SK-N-SH (cell line): ENCODE measurements at places on chromosomes 5 and 9. TPM values are rescaled to one million over a fixed set of nuclear protein-coding genes. Genes with fewer than 3 reads are reported as not detected.

DNA sequence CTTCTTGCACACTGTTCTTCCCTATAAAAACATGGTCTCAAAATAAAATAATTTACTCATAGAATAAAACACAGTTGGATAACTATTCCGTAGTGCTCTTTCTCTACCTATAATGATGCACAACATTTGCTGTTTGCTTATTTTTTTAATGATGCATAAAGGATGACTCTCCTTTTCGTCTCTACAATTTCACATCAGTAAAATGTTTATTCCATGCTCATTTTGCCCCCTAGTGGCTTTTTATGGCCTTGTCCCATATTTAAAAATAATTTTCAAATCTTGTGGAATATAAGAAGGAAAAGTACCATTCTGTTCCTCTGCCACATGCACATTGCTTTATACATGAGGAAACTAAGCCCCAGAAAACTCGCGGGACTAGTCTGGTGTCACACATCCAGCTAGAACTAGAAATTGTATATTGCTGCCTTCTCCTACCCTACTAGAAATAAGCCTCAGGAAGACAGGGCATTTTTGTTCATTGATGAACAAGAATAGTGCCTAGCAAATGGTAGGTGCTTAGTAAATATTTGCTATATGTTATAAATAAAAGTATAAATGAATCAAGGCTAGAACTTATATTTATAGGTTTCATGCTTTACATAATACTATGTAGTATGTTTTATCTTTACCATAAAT is 12.7 kb downstream of the KCTD16 start:
- peak; percentile 44 for DNase-seq

- DNase-seq: no peak
These were observed 39.7 kb downstream of the ZNF366 start for GRCh38 chr5:72467461-72467860.

GRCh38 chr9:88056876-88057275 is 81.4 kb downstream of the SPATA31C2 start:
- no peak for DNase-seq

DNA sequence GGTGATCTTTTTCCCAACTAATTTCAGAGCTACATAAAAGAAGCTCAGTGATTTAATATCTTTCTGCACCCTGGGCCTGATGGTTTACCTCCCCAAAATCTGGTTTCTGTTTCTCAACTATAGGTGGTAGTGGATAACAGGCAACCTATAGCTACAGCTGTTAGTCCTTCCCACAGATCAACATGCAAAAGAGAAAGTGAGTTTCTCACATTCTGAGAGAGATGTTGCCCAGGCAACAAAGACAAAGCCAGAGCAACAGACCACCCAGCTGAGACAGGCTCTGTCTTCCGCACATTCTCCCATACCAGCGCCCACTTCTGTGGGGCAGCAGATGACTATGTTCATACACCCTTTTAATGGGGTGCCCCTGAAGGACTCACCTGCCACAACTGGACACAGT is 40.7 kb upstream of the PPP2R2B start:
- DNase-seq: no peak

DNA sequence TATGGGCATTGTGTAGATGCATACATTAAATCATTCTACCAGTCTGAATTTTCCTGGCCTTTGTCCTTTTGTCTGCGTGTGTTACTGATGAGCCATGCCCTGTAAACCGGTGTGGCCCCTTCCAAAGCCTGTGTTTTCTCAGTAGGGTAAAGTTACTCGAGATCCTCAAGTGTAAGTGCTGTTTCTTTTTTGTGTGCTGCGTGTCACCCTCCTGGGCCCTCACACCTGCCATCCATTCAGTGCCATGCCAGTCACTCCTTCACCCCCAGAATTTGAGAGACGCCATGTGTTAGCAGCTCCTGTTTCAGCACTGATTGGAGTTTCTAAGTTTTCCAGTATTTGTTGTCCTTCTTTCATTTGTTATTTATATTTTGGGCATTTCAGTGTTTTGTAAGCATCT is 288.2 kb downstream of the FANCC start:
- no peak for DNase-seq

GRCh38 chr5:109253262-109253661 is 156.5 kb downstream of the PJA2 start:
- no peak for DNase-seq

Gene MLANA
- not detected in 2 replicates for polyA plus RNA-seq

- DNase-seq: no peak
These were observed 6.3 kb upstream of the IL3 start for GRCh38 chr5:132054031-132054696.

DNA sequence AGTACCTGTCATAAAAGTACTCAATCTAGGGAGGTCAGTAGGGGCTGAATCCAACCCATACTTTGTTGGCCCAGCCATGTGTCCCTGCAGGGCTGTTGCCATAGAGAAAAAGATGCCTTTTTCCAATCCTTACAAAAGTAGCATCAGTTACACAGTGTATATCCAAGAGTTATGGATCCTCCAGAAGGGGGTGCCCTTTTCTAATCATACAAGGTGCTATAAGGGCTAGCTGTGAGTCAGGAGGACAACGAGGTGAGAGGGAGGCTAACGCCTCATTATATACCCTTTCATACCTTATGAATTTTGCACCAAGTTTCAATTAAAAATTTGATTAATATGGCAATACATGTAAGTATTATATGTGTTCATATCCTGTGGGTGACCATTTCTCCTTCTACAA is 4.8 kb downstream of the KIAA0825 start:
- peak; percentile 12 for DNase-seq

- no peak for DNase-seq
These were observed 27.9 kb downstream of the FOXD1 start for GRCh38 chr5:73420666-73421065.

DNA sequence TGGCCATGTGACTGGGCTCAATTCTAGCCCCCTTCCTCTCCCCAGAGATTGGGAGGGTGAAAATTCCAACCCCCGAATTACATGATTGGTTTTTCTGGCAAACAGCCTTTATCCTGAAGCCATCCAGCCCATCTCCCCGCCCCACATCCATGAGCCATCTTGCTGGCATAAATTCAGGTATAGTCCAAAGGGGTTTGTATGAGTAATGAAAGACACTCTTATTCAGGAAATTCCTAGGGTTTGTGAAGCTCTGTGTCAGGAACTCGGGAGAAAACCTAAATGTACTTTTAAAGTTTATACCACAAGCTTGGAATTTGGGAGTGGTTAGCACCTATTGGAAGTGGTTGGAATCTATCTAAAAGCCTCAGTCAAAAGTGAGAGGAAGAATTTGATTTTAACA is 80.6 kb upstream of the SIMC1 start:
- DNase-seq: no peak

Gene HAPLN1
- 0.30 and 0.39 TPM in 2 replicates for polyA plus RNA-seq

DNA sequence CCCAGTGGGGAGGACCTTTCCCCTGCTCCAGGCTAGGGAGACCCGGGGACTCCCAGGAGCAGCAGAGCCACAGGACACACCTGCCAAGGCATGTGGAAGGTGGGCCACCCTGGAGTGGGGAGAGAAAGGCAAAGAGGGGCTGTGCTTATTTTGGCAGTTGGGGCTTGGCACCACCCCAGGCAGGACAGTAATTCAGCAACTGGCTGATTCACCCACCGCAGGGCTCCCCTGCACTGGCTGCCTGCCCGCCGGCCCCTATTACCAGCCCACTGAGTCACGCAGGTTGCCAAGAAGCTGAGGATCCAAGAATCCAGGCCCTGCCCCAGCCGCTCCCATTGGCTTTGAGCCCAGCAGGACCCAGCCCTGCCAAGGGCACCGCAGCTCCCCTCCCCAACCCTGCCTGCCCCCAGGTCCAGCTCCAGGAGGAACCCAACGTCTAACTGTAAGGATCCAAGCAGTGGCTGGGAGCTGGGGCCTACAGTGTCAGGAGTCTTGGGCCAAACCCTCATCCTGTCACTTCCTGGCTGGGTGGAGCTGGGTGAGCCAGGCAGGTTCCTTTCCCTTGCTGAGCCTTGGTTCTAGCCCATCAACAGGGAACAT is 14.2 kb upstream of the RALGDS start:
- DNase-seq: peak; percentile 44

- DNase-seq: no peak
These were observed 399.9 kb downstream of the SH3GL2 start for GRCh38 chr9:17978773-17979172.

GRCh38 chr5:138604176-138604785 is 29.1 kb upstream of the HSPA9 start:
- DNase-seq: no peak

DNA sequence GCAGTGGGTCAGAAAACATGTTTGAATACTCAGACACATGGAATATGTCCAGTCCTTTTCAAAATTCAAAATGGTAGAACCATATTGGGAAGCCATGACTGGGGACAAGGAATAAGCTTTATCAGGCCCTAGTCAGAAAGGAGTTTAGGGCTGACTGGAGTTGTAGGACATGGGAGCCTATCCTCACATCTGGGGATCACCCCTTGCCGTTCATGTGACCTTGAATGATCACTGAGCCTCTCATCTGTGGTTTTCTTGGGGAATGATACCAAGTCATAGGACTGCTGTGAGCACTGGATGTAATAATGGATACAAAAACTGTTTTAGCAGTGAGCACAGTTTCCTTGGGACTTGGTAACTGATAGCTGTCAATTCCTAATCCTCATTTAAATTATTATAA is 84.7 kb downstream of the IQGAP2 start:
- no peak for DNase-seq

GRCh38 chr9:88379352-88379751 is 8.9 kb upstream of the SPIN1 start:
- no peak for DNase-seq

Gene MARCOL
- polyA plus RNA-seq: not detected in 2 replicates

DNA sequence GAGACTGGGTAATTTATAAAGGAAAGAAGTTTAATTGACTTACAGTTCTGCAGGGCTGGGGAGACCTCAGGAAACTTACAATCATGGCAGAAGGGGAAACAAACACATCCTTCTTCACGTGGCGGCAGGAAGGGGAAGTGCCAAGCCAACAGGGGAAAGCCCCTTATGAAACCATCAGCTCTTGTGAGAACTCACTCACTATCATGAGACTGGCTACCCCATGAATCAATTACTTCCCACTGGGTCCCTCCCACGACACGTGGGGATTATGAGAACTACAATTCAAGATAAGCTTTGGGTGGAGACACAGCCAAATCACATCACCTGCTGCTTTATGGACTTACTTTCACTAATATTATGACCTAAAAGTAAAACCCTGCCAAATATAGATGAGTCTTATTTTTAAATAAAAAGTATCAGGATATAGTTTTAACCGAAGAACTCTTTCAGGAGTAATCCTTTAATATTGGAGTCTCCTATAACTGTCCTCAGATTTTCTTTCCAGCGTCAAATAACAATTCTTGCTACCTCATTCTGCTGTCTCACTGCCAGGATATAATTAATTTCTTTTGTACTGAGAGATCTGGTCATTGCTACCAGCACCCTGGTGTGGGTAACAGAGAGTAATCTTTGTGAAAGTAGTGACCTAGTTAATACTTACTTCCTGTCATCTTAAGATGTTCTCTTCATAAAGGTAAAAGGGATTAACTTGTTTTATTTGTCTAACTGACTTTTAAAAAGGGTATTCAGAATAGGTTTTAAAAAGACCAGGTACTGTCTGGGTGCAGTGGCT is 68.6 kb downstream of the NLN start:
- no peak for DNase-seq
